A549 treated with RU486 at 1 μM for 4 hours (cell line): ENCODE measurements at places on chromosomes 16 and 17. TPM values are rescaled to one million over a fixed set of nuclear protein-coding genes. Genes with fewer than 3 reads are reported as not detected.

Gene LSM12
- total RNA-seq = 51.2 to 56.2 TPM (median 53.9 TPM) in 5 replicates

Gene DLG4
- 7.2 to 10.7 TPM (median 8.9 TPM) in 5 replicates for total RNA-seq

Gene GFOD2
- 16.9 to 17.9 TPM (median 17.0 TPM) in 5 replicates for total RNA-seq

Gene CCL23
- total RNA-seq = not detected in 5 replicates

Gene CAVIN1
- total RNA-seq = 414 to 491 TPM (median 479 TPM) in 5 replicates

Gene GNG13
- total RNA-seq = not detected in 5 replicates

Gene KRTAP1-1
- total RNA-seq = not detected in 5 replicates

Gene GPR139
- not detected in 5 replicates for total RNA-seq

Gene TMC8
- total RNA-seq = 0.18 to 0.43 TPM (median 0.29 TPM) in 5 replicates

Gene G6PC3
- total RNA-seq = 118 to 181 TPM (median 163 TPM) in 5 replicates

Gene UBN1
- total RNA-seq = 23.8 to 29.8 TPM (median 27.4 TPM) in 5 replicates

Gene PRSS33
- 0.09 TPM in 1 of 5 replicates, not detected in the others for total RNA-seq

Gene VASN
- 4.8 to 7.8 TPM (median 6.7 TPM) in 5 replicates for total RNA-seq

Gene OR1E2
- total RNA-seq = not detected in 5 replicates

Gene CDH5
- total RNA-seq = 0.18 to 0.33 TPM (median 0.27 TPM) in 5 replicates

Gene TBC1D28
- not detected in 5 replicates for total RNA-seq

Gene DPH1
- total RNA-seq = 36.7 to 44.4 TPM (median 42.3 TPM) in 5 replicates

Gene SULT1A4
- 31.4 to 38.8 TPM (median 31.5 TPM) in 5 replicates for total RNA-seq

Gene CRYM
- total RNA-seq = 1.0 to 2.0 TPM (median 1.8 TPM) in 5 replicates

Gene APPBP2
- 10.7 to 19.9 TPM (median 18.8 TPM) in 5 replicates for total RNA-seq

Gene RETREG3
- 26.5 to 30.0 TPM (median 28.4 TPM) in 5 replicates for total RNA-seq

Gene TOX3
- 0.18 to 0.66 TPM (median 0.34 TPM) in 5 replicates for total RNA-seq

Gene INCA1
- total RNA-seq = 1.4 to 3.1 TPM (median 1.6 TPM) in 5 replicates

Gene TNFRSF13B
- total RNA-seq = not detected in 5 replicates

Gene CX3CL1
- total RNA-seq = 0.07 to 0.28 TPM (median 0.11 TPM) in 5 replicates

Gene TP53TG3F
- 0.07 to 0.16 TPM in 2 of 5 replicates, not detected in the others for total RNA-seq

Gene CDK3
- total RNA-seq = 3.7 to 5.7 TPM (median 4.5 TPM) in 5 replicates

Gene MPV17L
- 4.9 to 6.9 TPM (median 5.5 TPM) in 5 replicates for total RNA-seq

Gene CCDC40
- 4.7 to 6.9 TPM (median 5.9 TPM) in 5 replicates for total RNA-seq

Gene SMIM22
- not detected in 5 replicates for total RNA-seq

Gene OTOP3
- not detected in 5 replicates for total RNA-seq

Gene TMED6
- not detected in 5 replicates for total RNA-seq

Gene ABCA5
- total RNA-seq = 1.1 to 3.5 TPM (median 3.2 TPM) in 5 replicates

Gene CUEDC1
- 41.9 to 56.1 TPM (median 52.0 TPM) in 5 replicates for total RNA-seq

Gene ALKBH5
- 51.1 to 57.5 TPM (median 52.3 TPM) in 5 replicates for total RNA-seq
